ENCODE measurements at places on chromosomes 11 and 22. TPM values are rescaled to one million over a fixed set of nuclear protein-coding genes. Genes with fewer than 3 reads are reported as not detected.

The SLC5A4 gene
- 0.32 TPM for total RNA-seq

DNA sequence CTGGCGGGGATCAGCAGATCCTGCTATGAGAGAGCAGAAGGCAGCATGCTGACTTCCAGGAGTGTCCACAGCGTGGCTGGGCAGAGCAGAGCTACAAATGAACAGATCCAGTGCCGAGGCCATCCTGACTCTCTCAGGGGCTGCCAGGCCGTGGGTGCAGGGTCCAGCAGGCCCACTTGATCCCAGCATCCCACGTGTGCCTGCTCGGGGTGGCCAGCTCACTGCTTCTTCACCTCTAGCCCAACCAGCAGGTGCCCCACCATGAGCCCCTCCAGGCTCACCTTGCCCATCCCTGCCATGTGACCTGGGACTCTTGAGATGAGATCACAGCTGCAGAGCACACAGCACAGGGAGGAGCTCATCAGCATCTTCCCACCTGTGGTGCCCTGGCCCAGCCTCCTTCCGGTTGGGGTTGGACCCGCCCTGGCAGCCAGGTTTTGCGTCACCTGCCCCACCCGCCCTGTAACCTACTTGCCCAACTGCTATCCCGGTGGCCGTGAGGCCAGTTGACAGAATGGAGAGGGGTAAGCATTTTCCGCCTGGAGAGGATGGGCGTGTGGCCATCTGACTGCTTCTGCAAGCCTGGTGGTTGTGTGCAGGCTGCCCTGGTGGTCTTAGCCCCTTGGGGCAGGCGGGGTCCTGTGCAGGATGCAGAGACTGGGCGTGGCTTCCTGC, 11.0 kb downstream of the TANGO2 start:
- no peak for ATAC-seq

DNA sequence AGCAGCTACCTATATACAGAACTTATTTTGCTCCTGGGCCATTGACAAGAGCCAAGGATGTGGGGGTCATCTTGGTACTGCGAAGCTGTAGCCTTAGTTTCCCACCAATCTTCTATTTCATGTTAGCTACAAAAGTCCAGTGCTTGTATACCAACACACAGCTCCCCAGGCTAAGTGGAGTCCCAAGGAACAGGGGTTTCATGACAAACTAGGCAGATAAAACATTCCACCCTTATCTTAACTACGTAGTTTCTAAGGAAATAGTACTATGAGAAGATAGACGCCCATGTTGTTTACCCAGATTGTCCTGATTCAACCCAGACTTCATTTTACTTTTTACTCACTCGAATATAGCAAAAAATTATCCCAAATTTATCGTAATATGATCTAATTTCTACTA, 218.5 kb downstream of the DYNC2H1 start:
- no peak for ATAC-seq

GRCh38 chr11:128195057-128195751, 392.2 kb downstream of the ETS1 start:
- no peak for ATAC-seq

- no peak for ATAC-seq
Measured at GRCh38 chr11:44614281-44614775, 48.9 kb downstream of the CD82 start.

- ATAC-seq: peak; percentile 93
Measured at GRCh38 chr11:92533657-92534335, 309.2 kb downstream of the FAT3 start.

Measured in motor neuron (in vitro differentiated cells).